ENCODE measurements at places on chromosomes 2 and 18.

DNA sequence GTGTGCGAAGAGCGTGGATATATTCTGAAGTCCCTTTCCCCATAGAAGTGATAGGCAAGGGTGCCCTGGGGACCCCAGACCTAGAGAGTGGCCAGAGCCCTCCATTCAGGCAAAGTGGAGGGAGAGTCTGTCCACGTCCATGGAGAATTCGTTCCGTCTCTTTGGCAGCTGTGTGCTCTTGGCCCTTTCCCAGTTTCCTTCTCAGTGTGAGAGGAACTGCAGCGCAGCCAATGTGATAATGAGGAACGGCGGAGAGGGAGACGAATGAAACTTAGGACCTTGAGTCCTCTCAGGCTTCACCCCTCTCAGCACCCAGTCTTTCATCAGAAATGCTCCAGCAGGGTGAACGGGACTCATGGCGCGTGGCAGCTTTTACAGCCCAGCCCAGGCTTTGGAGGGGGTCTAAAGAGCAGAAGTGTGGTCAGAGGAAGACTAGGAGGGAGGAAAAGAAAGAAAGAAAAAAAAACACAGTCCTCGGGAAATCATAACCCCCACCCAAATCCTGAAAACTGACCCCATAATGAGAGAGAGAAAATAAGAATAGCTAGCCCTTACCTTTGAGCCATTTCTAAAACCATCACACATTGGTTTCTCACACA, 95.0 kb upstream of the RIOK3 start:
- no peak for DNase-seq

DNA sequence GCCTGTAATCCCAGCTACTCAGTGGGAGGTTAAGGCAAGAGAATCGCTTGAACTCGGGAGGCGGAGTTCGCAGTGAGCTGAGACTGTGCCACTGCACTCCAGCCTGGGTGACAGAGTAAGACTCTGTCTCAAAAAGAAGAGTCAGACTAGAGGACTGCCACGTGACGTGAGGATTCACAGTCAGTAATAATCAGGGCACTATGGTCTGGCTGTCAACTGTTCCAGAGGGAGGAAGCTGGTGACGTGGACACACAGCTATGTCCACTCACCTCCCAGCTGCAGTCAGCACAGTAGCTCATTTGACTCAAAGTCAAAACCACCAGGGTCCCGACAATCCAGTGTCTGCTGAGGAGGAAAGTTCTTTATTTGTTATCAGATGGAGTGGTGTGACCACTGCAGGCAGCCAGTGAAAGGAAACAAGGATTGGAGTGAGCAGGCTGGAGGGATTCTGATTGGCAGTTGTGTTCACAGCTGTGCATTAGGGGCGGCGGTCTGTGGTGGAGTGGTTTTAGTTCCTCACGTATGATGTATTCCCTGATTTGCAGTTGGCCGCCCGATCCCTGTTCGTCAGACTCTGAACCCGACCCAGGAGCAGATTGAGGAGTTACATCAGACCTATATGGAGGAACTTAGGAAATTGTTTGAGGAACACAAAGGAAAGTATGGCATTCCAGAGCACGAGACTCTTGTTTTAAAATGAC, 37.9 kb downstream of the MOGAT1 start:
- no peak for DNase-seq

- DNase-seq = no peak
These were observed 141.9 kb upstream of the LGALSL start for GRCh38 chr2:64311948-64312621.

- no peak for DNase-seq
These were observed 212.7 kb upstream of the SLC14A2 start for GRCh38 chr18:45402485-45403056.

DNA sequence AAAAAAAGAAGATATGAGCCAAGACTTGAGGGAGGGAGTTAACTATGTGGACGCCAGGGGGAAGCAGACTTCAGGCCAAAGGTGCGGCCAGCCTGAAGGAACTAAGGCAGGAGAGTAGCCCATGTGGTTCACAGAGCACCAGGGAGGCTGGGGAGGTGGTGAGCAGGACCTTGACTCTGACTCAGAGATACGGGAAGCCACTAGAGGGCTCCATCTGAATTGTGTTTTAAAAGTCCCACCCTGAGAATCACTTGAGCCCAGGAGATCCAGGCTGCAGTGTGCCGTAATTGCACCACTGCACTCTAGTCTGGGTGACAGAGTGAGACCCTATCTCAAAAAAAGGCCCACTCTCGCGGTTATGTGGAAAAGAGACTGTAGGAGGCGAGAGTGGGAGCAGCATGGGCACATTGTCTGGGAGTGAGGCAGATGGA, 12.3 kb downstream of the CEP192 start:
- DNase-seq = no peak

DNA sequence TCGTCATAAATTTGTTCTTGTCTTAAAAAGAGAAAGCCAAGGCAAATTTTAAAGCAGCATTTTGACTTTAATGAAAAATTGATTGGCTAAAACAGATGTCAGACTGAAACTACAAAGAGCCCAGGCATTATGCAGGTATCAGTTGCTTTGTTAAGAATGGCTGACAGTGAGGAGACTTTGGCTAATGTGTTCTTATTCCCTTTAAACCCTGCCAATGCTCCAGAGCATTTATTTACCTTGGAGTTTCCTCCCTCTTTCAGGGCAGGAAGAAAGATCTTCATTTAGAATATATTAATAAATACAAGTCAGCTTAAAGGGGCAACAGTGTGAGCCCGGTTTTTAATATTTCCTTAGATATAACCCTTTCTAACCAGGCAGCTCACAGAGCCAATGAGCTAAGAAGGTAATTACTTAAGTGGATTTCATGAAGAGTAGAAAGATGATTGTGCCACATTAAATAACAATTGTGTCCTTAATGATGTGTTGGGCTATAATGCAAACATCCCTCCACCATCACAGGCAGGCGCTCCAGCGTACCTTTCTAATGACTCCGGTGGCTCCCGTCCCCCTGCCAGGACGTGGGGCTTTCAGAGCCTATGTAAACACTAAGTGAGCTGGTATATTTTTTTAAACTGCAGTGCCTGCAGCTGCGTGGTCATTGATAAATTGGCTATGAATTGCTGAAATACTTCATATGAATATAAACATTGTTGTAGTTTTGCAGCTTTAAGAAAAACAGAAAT, 349.4 kb upstream of the POU3F3 start:
- no peak for DNase-seq

GRCh38 chr2:119293254-119293653, 69.6 kb downstream of the STEAP3 start:
- DNase-seq = no peak

DNA sequence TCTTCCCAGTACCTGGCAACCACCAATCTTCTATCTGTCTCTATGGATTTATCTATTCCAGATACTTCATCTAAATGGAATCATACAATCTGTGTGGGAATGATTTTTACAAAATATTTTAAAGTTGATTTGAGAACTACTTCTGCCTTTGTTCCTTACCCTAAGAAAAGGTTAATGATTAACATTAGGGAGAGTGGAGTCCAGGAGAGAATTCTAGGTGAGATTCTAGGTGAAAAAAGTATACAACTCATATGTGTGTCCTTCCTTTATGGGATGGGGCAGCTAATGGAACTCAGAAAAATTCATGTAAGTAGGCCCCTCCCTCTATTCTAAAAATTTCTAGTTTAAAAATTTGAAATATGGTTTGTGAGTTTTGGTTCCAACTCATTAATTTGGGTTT, 35.9 kb upstream of the WDSUB1 start:
- DNase-seq = no peak

- no peak for DNase-seq
These were observed 414.3 kb downstream of the ZNF804A start for GRCh38 chr2:185012643-185013042.

DNA sequence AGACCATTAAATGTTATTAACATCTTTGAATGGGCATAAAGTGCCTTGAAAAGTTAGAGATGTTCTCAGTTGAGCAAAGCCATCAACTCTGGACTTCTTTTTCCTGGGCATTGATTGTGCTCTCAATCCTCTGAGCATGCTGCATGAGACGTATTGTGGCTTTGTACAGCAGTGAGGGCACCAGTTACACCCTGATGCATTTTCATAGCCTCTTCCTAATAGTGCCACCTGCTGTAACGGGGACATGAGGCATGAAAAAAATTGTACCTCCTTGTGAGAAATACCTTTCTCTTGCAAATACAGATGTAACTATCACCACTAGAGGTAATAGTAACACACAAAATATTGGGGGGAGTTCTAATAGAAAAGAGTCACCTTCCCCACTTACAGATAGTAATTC, 697.5 kb downstream of the TMEM182 start:
- no peak for DNase-seq

DNA sequence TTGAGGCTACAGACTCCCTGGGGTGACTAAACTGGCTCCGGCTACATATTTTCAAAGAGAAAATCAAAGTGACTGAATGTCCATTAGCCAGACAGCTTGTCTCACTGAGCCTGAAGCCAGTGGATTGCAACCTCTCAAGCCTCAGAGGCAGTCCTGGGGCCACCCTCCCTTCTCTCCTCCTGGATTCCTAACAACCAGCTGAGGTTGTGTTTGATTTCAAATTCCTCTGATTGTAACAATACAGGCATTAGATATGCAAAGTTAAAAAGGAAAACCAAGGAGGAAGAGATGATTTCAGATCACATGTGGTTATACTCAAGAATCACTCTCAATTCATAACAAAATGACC, 101.0 kb upstream of the LMAN1 start:
- no peak for DNase-seq

- no peak for DNase-seq
These were observed 36.1 kb upstream of the TXNDC2 start for GRCh38 chr18:9849407-9850283.

DNA sequence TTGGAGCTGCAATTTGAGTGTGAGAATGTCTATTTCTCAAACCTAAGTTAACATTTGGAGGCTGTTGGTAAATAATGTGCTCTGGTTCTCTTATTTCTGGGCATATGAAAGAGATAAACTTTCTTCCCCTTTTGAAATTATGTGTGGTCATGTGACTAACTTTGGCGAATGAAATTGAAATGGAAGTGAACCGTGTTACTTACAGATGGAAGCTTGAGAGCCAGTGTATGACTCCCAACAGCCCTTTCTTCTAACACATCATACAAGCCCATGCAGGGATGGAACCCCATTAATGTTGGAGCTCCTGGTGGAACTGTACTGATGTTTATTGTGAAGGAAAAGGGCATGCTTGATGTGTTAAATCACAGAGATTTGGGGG, 725.8 kb downstream of the TSN start:
- no peak for DNase-seq

GRCh38 chr2:48328942-48329723, 200.8 kb upstream of the STON1 start:
- DNase-seq = no peak

- DNase-seq = no peak
These were observed 45.3 kb downstream of the RBKS start for GRCh38 chr2:27844821-27845255.

- DNase-seq = peak; percentile 65
These were observed 36.5 kb upstream of the GLS start for GRCh38 chr2:190843890-190844699.

- no peak for DNase-seq
These were observed 33.8 kb downstream of the HS1BP3 start for GRCh38 chr2:20617081-20617575.

DNA sequence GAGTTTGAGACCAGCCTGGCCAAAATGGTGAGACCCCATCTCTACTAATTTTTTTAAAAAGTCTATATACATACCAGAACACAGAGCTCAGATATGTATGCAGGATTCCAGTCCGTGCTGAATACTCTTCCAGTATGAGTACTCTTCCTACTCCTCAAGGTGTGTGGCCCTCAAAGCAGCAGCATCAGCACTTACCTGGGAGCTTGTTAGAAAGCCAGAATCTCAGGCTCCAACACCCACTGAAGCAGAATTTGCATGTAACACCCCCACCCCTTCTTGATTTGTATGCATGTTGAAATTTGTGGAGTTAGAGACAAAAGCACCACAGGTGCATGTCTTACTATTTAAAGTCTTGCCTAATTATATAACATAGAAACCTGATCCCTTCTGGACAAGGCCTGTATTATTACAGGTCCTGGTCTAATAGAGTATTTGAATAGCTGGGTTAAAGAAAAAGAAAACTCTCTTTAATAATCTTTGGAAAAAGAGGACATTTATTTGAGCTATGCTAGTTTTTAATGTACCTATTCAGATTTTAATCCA, 50.3 kb upstream of the NFE2L2 start:
- DNase-seq = no peak

GRCh38 chr18:3216987-3217386, 2.8 kb downstream of the MYOM1 start:
- no peak for DNase-seq

Measured in activated T-cell treated with anti-CD3 and anti-CD28 coated beads, Interleukin-2, amount 50 U/mL, for 24 hours (primary cell).